ENCODE measurements at places on chromosomes 6 and 20. TPM values are rescaled to one million over a fixed set of nuclear protein-coding genes. Genes with fewer than 3 reads are reported as not detected.

GRCh38 chr6:123804014-123804786 lies 535 bp downstream of the NKAIN2 start:
- H3K27me3 ChIP-seq, result peaks cover 18% of the 10 kb centered on the region
- H3K36me3 ChIP-seq, result no peaks in the 10 kb centered on the region
- DNase-seq, result no peak
- no peak overlapping the region for H3K4me3 ChIP-seq

DNA sequence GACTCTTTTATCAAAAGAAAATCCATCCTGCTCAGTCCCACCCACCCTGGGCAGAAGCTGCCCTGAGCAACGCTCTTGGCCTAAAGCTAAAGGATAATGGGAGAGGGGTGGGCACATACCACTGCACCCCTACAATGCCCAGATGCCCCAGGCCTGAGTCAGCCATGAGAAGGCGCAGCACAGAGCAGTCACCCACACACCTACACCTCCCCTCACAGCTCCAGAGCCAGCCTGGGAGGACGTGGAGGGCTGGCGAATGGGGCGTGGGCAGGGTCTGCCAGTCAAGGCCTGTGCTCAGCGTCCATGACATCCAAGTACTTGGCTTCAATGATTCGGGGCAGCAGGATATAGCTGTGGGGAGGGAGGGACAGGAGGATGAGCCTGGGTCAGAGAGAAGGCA lies 11.5 kb downstream of the SLC4A11 start:
- H3K27me3 ChIP-seq, result no peaks in the 10 kb centered on the region
- no peak overlapping the region for H3K27ac ChIP-seq
- peaks cover 12% of the 10 kb centered on the region for H3K4me1 ChIP-seq
- peaks cover 5% of the 10 kb centered on the region for H3K36me3 ChIP-seq

- H3K4me1 ChIP-seq, result no peaks in the 10 kb centered on the region
- H3K36me3 ChIP-seq, result no peaks in the 10 kb centered on the region
- no peaks in the 10 kb centered on the region for H3K27me3 ChIP-seq
- no peak overlapping the region for H3K4me3 ChIP-seq
- DNase-seq, result no peak
- H3K27ac ChIP-seq, result no peak overlapping the region
Observed at GRCh38 chr20:17735206-17735804, 35.5 kb downstream of the BANF2 start.

DNA sequence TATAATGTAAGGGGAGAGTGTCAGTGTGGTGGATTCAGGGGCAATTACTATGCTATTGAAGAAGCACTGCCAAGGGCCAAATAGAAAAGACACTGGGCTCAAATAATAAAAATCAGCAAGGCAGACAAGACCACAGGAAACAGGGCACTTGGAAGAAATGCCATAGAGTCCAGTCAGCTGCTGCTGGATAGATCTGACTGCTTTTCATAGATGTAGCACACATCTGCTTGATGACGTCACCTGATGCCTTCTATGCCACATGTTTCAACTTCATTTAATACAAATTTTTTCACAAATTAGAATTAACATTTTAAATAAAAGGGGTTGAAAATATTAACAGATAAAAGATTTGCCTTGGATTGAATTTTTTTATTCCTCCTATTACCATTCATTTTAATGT lies 23.9 kb upstream of the AHI1 start:
- no peaks in the 10 kb centered on the region for H3K27me3 ChIP-seq
- no peak overlapping the region for H3K27ac ChIP-seq
- DNase-seq, result no peak
- no peaks in the 10 kb centered on the region for H3K4me1 ChIP-seq

KCNK16 gene
- not detected for total RNA-seq

DNA sequence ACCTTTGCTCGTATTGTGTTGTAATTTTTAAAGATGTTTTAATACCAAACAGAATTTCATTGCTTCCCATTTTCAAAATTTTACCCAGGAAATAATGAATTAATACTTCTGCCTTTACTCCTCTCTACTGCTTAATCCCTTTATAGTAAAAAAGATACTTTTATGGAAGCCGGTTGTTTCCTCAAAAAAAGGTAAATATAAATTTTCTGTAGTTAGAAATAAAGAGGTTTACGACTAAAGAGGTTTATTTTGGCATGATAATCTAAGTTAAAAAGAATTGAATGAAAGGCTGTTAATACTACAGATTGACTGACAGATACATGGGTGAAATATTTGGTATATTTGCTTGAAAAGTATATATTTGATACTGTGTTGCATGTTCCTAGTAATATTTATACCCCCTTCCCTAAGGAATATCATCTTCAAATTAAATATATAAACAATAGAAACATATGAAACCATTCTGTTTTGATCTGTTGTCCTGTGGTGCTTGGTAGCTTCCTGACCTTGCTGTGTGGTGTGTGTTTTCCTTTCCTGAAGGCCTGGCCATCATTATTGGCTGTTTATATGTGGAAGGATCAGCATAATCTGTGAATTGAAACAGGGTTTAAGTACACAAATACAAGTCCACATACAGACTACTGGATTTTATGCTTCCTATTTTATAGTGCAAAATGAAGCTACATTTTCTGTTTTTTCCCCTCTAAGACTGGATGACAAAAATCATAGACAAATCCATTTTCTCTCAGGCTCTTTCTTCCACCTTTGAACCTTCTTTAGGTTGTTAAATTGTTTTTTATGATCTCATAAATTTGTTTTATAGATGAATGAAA lies 2.3 kb downstream of the LIN28B start:
- no peak for DNase-seq
- H3K27me3 ChIP-seq, result peaks cover 49% of the 10 kb centered on the region
- H3K4me3 ChIP-seq, result no peak overlapping the region
- no peak overlapping the region for H3K27ac ChIP-seq
- H3K4me1 ChIP-seq, result no peaks in the 10 kb centered on the region

C20orf202 gene
- 0.60 TPM for total RNA-seq

DNA sequence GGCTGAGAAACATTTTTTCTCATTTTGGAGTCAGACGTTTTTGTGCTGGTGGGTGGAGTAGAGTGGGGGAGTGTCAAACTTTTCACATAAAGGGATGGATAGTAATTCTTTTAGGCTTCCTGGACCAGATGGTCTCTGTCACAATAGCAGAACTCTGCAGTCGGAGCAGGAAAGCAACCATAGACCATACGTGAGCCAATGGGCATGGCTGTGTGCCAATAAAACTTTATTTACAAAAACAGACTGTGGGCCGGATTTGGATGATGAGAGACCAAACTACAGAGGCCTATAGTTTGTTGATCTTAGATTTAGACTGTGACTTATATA lies 70.8 kb upstream of the SLC22A23 start:
- H3K27ac ChIP-seq, result no peak overlapping the region
- H3K4me3 ChIP-seq, result no peak overlapping the region
- no peaks in the 10 kb centered on the region for H3K27me3 ChIP-seq
- DNase-seq, result no peak

DNA sequence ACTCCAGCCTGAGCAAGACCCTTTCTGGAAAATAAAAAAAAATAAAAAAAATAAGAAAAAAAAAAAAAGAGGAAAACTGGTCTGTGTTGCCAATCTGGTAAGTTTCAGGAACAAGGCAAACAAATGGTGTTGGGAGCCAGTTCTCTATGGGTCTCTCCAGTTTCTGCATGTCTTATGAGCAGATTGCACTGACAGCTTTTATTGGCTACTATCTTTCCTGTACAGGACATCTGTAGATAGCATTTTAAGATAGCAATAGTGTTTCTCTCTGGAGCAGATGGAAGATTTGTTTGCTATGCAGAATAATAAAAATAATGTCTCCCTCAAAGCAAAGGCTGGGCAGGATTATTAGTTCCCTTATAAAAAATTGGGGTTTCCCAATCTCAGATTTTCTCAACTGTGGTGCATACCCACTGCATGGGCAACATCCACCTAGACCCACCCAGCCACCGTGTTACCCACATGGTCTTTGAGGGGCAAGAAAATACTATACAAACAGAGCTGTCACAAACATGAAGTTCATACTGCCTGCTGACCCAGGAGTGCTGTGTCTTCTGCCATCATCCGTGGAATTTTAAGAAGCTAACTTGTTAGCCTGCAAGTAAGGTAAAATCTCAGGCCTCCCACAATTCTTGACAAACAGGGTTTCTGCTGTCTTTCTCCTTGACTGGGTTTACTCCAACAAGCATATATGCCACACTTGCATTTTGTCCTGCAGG lies 9.5 kb downstream of the GMDS start:
- H3K4me1 ChIP-seq, result no peaks in the 10 kb centered on the region
- H3K27ac ChIP-seq, result no peak overlapping the region
- no peaks in the 10 kb centered on the region for H3K36me3 ChIP-seq
- DNase-seq, result no peak
- H3K27me3 ChIP-seq, result no peaks in the 10 kb centered on the region
- no peak overlapping the region for H3K4me3 ChIP-seq

GRCh38 chr6:29502181-29502580 lies 14.4 kb upstream of the MAS1L start:
- DNase-seq, result no peak
- no peaks in the 10 kb centered on the region for H3K27me3 ChIP-seq
- no peaks in the 10 kb centered on the region for H3K4me1 ChIP-seq
- no peaks in the 10 kb centered on the region for H3K36me3 ChIP-seq
- H3K27ac ChIP-seq, result no peak overlapping the region

CDS2 gene
- total RNA-seq, result 45.6 TPM

GRCh38 chr6:168964138-168964835 lies 289.4 kb downstream of the THBS2 start:
- DNase-seq, result no peak
- no peak overlapping the region for H3K4me3 ChIP-seq
- H3K36me3 ChIP-seq, result no peaks in the 10 kb centered on the region
- H3K4me1 ChIP-seq, result no peaks in the 10 kb centered on the region
- H3K27me3 ChIP-seq, result no peaks in the 10 kb centered on the region

- H3K27me3 ChIP-seq, result no peaks in the 10 kb centered on the region
- no peak overlapping the region for H3K27ac ChIP-seq
- H3K4me1 ChIP-seq, result no peaks in the 10 kb centered on the region
- no peaks in the 10 kb centered on the region for H3K36me3 ChIP-seq
Observed at GRCh38 chr20:50611128-50611810, 80.1 kb downstream of the RIPOR3 start.

MACROD2 gene
- total RNA-seq, result 0.19 TPM

- no peak for DNase-seq
- H3K4me3 ChIP-seq, result no peak overlapping the region
- peaks cover 35% of the 10 kb centered on the region for H3K4me1 ChIP-seq
- no peak overlapping the region for H3K27ac ChIP-seq
- no peaks in the 10 kb centered on the region for H3K27me3 ChIP-seq
- H3K36me3 ChIP-seq, result no peaks in the 10 kb centered on the region
Observed at GRCh38 chr20:4663553-4663952, 58.2 kb upstream of the PRND start.
